ENCODE measurements at places on chromosomes 2 and 18.

DNA sequence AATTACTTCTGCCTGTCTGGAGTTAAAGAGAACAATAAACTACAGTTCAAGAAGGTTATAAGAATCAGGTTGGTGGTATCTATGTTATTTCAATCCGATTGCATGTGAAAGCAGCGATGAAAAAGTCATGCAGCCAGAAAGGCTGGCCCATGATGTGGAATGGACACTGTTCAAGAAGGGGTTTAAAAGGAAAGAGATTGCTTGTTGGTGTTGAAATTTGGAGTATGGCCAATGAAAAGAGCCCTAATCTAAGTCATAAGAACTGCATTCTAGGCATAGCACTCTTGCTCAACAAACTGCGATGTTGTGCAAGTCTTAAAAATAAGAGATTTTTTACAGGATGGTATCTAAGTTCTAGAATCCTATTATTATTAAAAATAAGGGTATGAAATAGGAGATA, 61.3 kb downstream of the EFEMP1 start:
- no peak for DNase-seq

- DNase-seq, result no peak
Observed at GRCh38 chr2:109185821-109186570, 57.0 kb downstream of the SH3RF3 start.

- DNase-seq, result no peak
Observed at GRCh38 chr2:85071096-85071495, 62.1 kb upstream of the TCF7L1 start.

DNA sequence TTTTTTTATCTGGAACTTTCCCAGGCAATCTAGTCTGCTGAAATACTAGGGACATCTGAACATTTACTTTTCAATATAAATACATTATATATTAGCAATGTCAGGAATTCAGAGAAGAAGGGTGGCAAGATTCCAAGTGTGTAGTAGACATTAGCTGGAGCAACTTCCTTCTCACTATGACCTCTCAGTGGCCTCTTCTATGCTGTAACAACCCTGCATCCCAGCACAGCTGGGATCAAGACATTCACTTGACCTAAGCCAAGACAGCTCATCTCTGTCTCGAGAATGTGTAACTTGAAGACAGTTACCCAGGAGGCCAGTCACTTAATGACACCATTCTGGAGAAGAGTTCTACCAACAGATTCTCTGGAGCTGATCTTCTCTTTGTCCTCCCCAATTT, 61.7 kb upstream of the RALBP1 start:
- DNase-seq, result no peak

DNA sequence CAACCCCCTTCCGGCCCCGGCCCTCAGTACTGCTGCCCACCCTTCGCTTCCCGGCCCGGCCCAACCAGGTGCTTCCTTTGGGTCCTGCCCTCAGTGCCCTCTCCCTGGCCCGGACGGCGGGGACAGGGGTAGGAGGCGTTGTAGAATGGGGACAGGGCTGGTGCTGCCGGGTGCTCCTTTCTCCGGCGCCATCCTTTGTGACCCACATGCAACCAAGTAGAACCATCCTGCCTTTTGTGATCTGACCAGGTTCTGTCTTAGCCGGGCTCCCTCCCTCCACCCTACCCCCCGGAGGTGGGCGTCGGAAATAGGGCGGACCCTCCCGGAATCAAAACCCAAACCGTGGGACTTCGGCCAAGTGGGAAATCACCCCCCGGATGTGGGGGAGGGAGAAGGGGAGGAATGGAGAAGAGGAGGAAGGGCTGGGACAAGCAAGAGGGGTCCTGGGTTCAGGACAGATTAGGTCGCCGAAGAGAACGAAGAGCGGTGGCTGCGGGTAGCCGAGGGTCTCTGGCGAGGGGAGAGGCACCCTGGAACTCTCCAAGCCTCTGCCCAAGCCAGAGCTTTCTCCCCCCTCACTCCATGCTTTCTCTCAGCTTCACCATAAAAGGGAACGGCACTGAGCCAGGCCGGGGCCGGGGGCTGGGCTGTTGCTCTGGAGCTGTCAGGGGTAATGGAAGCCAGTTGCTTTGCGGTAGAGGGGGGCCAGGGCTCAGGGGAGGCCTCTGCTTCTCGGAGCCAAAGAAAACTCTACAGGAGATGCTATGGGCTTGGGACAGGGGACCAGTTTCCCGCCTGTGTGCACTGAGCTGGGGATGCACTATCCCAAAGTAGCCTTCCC, 756 bp upstream of the OST4 start:
- no peak for DNase-seq

DNA sequence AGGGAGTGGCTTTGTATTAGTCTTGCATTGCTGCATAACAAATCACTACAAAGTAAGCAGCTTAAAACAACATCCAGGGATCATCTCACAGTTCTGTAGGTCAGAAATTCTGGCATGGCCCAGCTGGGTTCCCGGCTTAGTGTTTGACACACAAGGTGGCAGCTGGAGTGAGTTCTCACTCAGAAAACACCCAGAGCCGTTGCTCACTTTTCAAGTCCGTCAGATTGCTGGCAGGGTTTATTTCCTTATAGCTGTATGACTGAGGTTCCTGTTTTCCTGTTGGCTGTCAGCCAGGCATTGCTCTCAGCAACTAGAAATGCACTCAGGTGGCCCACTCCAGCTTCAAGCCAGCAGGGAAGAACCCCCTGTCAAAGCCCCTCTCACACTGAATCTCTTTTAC, 324.1 kb downstream of the CCDC178 start:
- DNase-seq, result no peak

GRCh38 chr18:61199171-61199848, 133.9 kb upstream of the CDH20 start:
- DNase-seq, result no peak

Data from CD4-positive, alpha-beta T cell treated with Interleukin-4 for 1 hour (primary cell).